Stimulated activated CD4-positive, alpha-beta T cell treated with anti-CD3 and anti-CD28 coated beads, Interleukin-15, amount 100 ng/mL, for 1 hour (primary cell): ENCODE measurements at places on chromosomes 11 and 22.

DNA sequence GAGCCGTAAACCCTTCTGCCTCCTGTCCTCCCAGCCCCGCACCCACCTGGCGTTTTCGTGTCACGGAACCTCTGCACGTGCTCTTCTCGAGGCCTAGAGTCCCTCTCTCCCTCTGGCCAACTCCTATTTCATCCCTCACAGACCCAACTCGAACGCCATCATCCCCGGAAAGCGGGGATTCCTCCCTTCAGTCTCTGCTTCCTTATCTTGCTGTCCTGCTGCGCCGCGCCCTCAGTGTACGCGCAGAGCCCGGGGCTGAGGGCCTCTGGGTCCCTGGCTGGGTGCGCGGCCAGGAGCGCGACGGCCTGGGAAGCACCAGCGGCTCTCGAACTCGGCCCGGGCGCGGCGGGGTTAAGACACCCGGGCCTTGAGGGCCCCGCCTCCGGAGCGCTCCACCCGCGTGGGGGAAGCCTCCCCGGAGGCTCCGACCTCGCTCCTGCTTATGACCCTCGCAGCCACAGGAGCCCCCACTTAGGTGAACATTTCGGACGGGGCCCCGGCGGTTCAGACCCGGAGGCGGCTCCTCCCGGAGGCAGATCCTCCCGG is 398 bp upstream of the ATG16L2 start:
- no peak for DNase-seq

DNA sequence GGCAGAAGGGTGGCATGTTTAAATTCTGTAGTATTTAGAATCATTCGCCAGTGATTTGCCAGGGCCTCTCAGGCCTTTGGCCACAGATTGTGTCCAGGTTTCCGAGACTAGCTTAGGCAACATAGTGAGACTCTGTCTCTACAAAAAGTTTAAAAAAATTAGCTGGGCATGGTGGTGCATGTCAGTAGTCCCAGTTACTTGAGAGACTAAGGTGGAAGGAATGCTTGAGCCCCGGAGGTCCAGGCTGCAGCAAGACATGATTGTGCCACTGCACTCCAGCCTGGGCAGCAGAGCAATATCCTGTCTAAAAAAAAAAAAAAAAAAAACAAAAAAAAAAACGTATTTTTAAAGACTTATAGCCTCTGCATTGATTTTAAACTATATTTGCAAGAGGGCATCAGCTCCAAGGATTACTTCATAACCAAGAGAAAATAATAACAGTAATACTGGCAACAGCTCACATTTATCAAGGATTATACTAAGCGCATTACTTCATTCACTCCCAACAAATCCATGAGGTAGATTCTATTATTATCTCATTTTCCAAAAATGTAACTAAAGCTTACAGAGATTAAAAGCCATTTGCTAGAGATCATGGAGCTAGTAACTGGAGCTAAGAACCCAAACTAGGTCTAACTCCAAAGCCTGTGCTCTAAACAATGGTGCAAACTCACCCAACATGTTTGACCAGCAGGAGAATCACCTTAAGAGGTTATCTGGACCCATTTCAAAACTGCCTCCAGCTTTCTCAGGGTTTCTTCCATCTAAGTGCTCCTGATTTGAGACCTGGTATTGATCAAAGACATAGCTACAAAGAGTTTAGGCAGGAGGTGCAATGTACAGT is 32.6 kb upstream of the SLC6A5 start:
- no peak for DNase-seq

DNA sequence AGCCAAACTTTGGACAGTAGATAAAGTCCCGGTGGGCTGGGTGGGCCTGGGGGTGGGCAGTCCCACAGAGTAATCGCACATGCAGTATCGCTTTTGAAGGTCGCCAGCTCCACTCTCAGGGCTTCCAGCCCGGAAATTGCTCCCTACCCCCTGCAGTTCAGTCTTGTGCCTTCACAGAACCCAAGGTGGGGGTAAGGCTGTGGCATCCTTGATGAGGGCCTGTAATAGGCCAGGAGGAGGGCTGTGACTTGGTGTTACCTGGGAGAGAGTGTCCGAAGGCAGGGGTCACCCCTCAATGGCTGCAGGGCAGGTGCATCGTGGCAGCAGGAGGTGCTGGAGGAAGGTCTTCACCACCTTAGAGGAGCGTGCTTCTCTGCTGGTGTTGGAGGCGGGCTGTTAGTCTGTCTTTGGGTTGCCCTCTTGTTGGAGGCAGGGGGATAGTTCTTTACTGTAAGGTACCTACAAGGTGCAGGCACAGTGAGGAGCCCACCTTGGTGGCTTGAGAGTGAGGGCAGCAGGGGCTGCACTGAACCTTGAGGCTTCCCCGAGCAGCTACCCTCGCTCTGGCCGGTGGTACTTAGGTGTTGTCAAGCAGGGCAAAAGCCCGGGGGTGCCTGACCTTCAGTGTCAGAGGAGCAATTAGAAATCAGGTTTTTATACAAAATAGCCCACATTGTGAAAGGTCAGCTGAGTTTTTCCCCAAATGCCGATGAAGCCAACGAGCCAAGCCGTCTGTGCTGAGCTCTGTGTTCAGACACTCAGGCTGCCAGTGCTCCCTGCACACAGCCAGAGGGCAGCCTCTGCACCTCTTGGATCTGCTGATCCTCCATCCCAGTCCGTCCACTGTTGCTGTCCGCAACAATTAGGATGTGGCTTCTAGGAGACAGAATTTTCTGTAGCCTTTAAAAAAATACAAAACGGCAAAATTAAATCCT is 21.9 kb downstream of the SAMM50 start:
- DNase-seq = no peak

- DNase-seq = no peak
These were observed 715.5 kb downstream of the BRD1 start for GRCh38 chr22:49112176-49112575.

GRCh38 chr11:115326526-115326925 is 177.7 kb downstream of the CADM1 start:
- no peak for DNase-seq

DNA sequence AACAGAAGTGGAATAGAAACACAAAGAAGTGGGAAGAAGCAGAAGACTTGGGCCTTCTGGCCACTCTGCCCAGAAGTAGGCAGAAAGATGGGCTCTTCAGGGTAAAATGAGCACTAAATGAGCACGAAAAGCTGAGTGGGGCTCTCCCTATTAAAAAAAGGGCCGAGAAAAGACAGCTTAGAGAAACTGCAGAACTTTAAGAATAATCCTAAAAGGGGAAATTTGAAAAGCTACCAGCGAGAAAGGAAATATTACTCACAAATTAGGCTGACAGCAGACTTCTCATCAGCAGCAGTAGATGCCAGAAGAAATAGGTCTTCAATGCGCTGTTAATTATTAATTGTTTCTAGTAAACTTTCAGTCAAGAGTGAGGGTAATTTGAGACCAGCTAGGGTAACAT is 78.2 kb downstream of the UVRAG start:
- no peak for DNase-seq

DNA sequence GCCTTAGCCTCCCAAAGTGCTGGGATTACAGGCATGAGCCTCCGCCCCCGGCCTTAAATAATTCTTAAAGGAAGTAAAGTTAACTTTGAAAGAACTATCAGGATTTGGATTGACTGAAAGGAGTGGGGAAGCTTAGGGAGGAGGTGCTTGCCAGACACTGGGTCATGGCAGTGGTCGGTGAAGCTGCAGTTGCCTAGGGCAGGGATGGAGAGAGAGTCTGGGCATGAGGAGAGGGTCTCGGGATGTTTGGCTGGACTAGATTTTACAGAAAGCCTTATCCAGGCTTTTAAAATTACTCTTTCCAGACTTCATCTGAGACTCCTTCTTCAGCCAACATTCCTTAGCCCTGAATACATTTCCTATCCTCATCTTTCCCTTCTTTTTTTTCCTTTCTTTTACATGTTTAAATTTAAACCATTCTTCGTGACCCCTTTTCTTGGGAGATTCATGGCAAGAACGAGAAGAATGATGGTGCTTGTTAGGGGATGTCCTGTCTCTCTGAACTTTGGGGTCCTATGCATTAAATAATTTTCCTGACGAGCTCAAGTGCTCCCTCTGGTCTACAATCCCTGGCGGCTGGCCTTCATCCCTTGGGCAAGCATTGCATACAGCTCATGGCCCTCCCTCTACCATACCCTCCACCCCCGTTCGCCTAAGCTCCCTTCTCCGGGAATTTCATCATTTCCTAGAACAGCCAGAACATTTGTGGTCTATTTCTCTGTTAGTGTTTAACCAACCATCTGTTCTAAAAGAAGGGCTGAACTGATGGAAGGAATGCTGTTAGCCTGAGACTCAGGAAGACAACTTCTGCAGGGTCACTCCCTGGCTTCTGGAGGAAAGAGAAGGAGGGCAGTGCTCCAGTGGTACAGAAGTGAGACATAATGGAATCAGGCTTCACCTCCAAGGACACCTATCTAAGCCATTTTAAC is at the start of gene NNMT:
NNMT (plus strand) TSS at position 724 of the 929 bp plus-strand sequence; CDS start at position 882, 158 bp downstream.
- DNase-seq = no peak

DNA sequence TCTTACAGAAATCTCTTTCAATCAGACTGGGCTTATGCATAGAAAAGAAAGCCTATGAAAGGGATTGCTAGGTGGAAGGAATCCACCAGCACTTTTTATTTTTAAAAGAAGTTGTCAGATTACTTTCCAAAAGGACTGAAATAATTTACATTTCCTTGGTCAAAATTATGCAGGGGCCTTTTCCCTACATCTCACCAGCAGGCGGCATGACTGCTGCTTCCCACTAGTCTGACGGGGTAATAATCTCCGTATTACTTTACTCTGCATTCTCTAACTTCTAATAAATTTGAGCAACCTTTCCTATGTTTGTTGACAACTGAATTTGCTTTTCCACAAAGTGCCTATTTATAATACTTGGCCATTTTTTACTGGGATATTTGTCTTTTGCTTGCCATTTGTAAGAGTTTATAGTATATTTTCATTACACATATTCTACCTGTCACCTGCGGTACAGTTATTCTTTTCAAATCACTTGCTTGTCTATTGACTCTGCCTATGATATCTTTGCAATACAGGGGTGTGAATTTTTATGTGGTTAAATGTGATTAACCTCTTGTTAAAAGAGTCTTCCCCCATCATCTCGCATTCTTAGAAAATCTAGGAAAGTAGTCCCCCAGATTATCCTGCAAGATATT is 51.9 kb upstream of the USP47 start:
- no peak for DNase-seq

GRCh38 chr11:67545280-67545679 is 22.0 kb upstream of the CABP2 start:
- DNase-seq = no peak

DNA sequence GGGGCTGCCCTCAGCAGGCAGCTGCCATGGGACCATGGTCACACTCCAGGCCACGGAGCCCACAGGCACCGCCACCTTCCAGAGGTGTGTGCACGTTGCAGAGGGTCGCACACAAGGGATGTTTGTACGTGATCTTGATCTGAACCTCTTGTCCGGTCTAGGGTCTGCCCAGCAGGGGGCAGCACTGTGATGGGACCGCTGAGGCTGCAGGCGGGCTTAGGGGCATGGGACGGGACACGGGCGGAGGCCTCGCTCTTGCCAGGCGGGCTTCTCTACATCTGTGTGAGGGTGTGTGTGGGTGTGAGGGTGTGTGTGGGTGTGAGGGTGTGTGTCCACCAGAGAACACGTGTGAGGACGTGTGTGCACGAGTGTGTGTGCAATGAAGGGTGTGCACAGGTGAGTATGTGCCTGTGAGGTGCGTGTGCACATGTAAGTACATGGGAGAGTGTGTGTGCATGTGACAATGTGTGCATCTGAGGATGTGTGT is 52.4 kb downstream of the CACNA1I start:
- peak; percentile 56 for DNase-seq

GRCh38 chr22:46895753-46896152 is 133.3 kb downstream of the TBC1D22A start:
- DNase-seq = no peak

GRCh38 chr22:41094041-41094593 is 1.7 kb downstream of the EP300 start:
- DNase-seq = no peak

- no peak for DNase-seq
These were observed 22.1 kb downstream of the IGLL5 start for GRCh38 chr22:22909605-22910271.

DNA sequence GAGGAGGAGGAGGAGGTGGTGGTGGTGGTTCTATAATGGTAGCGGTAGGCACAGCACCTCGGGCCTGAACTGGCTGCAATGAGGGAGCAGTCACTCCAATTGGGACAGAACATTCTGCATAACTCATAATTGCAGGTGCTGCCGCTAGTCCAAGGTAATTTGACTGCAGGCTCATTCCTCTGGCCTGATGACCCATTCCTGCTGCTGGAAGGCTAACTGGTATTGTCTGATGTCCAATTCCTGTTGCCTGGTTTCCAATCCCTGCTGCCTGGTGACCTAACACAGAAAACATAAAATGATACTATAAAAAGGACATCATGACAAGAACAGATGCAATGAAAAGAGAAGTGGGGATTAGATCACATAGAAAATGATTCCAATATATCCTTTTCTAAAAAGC is 7.9 kb upstream of the AGBL2 start:
- no peak for DNase-seq

GRCh38 chr22:22168190-22168940 is 76.2 kb upstream of the VPREB1 start:
- no peak for DNase-seq

GRCh38 chr11:114438303-114438702 is 964 bp upstream of the REXO2 start:
- no peak for DNase-seq

- no peak for DNase-seq
These were observed 84.3 kb upstream of the SHISAL1 start for GRCh38 chr22:44396727-44397722.
